T1000 (cell line): ENCODE measurements at places on chromosomes 6 and 20.
A peak's percentile ranks its signal among the peaks of the same experiment; 100 is the strongest.

- no peak for DNase-seq
Observed at GRCh38 chr6:99032396-99032795, 84.7 kb upstream of the FBXL4 start.

DNA sequence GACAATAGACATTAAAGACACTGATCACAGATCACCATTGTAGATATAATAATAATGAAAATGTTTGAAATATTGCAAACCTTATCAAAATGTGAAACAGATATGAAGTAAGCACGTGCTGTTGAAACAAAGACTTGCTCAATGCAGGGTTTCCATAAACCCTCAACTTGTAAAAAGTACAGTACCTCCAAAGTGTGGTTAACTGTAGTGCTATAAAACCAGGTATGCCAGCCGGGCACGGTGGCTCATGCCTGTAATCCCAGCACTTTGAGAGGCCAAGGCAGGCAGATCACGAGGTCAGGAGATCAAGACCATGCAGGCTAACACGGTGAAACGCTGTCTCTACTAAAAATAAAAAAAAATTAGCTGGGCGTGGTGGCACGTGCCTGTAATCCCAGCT, 96.6 kb downstream of the ZFAND3 start:
- DNase-seq = no peak

- no peak for DNase-seq
Observed at GRCh38 chr6:168956141-168956838, 297.4 kb downstream of the THBS2 start.

DNA sequence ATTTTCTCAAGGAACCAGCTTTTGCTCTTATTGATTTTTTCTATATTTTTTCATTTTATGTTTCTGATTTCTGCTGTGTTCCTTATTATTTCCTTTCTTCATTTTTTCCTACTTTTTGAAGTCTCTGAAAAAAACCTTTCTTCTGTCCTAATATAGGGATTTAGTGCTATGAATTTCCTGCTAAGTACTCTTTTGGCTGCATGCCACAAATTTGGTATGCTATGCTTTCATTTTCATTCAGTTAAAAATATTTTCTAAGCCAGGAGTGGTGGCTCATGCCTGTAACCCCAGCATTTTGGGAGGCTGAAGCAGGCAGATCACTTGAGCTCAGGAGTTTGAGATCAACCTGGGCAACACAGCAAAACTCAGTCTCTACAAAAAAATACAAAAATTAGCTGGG, 30.6 kb downstream of the SIRPD start:
- DNase-seq = no peak

DNA sequence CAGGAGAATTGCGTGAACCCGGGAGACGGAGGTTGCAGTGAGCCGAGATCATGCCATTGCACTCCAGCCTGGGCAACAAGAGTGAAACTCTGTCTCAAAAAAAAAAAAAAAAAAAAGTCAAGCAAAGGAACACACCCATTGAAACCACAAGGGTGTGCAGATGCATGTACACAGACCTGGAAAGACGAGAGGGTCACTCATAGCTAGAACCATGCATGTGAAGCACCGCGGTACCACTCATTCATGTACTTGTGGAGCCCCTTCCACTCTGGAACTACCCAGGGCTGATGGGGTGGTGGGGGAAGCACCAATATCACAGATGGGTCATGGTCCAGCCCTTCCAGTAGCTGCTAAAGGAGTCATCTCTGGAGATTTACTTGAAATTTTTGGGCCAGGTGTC, 7.4 kb upstream of the TJAP1 start:
- DNase-seq = no peak

GRCh38 chr6:100810015-100810414, 71.1 kb downstream of the ASCC3 start:
- no peak for DNase-seq

- DNase-seq = no peak
Observed at GRCh38 chr20:42082611-42083010, 464.4 kb upstream of the CHD6 start.

DNA sequence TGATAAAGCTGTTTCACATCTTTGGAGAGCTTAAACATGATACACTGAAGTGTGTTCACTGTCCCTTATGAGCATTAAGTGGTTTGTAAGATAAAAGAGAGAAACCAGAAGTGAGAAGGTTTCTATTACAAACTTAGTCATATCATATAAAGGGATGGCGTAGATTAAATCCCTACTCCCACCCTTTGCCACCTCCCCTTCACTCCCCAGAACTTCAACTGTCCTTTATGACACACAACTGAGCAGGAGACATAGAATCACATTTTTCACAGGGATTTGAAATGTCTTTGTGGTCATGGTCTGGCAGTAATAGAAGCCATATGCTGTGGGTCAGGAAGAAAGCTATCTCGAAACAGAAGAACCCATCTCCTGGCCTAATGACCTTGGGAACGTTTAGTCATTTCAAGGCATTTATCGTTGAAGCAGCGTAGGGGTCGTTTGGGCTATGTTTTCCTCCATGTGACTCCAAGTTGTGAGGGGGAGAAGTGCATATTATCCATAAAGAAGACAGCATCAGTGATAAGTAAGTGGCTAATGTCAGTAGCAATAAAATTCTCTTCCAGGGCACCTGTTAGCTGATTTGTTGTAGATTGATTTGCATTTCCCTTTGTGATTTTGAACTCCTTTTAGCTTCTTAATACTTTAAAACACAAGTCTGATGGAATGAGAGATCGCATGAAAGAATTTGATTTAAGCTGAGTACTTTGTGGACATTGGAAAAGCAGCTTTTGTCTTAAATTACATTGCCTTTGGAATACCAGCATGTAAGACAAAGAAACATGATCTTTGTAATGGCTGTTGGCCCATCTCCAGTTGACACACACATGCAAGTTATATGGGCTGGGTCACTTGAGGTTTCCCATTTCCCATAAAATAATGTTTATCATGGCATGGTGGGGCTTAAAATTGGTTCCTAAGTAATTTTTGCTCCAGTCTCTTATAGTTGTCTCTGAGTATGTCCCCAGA, 501.5 kb upstream of the FLRT3 start:
- no peak for DNase-seq

- no peak for DNase-seq
Observed at GRCh38 chr20:50408526-50409364, 101.4 kb upstream of the PTPN1 start.

- no peak for DNase-seq
Observed at GRCh38 chr20:49478266-49478665, 4.2 kb downstream of the KCNB1 start.

GRCh38 chr20:32216179-32217142, 8.8 kb downstream of the POFUT1 start:
- DNase-seq = no peak

GRCh38 chr6:112909781-112910180, 562.7 kb downstream of the RFPL4B start:
- DNase-seq = no peak

GRCh38 chr6:129748212-129748900, 38.4 kb upstream of the ARHGAP18 start:
- DNase-seq = no peak

DNA sequence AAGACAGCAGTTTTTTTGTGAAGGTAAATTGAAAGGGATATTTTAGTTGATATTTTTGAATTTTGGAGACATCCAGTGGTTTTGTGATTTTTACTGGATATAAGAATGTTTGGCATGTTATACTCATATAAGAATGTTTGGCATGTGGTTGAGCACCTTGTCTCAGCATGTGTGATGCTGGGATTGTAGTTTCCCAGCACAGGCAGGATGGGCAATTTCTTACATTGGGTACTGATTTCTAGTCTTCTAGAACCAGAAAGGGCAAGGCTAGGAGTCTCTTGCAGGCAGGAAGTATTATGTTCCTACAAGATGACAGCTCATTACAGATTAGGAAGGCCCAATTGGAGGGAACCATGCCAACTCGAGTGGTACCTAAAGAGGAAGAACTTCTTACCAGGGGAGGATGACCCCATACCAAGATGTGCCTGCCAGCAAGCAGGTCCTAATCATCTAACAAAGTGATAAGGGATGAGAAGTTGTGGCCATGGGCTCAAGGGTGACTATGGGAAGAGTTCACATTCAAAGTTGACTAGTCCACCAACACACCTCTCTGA, 377.8 kb downstream of the UTRN start:
- no peak for DNase-seq

GRCh38 chr20:32479697-32480171, 105.4 kb downstream of the NOL4L start:
- no peak for DNase-seq

GRCh38 chr6:44655412-44656342, 268.2 kb downstream of the CDC5L start:
- peak; percentile 57 for DNase-seq

DNA sequence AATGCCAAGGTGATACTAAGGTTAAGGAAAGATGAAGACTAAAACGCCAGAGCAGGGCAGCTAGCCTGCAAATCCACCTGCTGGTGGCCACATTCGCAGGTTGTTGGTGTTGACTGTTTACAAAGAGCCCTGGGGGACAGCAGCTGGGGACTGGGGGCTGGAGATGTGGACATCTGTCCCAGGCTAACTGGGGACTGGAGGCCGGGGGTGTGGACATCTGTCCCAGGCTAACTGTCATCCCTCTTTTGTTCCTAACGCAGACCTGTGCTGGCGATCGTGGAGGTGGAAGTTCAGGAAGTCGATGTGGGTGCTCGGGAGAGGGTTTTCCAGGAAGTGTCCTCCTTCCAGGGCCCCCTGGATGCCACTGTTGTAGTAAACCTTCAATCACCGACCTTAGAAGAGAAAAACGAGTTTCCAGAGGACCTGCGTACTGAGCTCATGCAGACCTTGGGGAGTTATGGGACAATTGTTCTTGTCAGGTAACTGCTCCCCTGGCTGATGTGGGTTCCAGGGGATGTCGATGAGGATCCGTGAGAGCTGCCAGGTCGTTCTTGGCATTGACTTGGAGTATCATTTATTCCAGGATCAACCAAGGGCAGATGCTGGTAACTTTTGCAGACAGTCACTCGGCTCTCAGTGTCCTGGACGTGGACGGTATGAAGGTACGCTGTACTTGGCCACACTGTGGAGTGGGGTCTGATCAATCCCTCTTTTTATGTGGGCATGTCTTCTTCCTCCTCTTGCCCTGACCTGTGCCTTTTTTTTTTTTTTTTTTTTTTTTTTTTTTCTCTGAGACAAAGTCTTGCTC, 87.0 kb downstream of the SERAC1 start:
- DNase-seq = no peak

DNA sequence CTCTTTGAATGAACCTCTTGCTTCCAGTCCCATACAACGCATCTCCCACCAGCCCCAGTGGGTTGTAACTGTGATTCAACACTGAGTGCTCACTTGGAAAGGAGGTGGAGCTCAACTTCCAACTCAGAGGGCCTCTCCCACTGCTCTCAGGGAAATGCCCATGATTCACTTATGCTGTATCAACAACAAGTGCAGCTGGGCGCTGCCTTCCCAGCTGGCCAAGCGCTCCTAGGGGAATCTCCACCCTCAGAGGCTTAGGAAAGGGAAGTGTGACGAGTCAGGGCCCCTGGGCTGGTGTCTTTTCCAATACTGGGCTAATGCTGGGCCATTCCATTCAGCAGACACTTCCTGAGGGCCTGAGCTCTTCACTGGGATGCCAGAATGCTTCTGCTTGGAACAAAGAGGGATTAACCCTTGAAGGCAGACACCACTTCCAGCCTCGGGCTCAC, 8.1 kb upstream of the OCSTAMP start:
- peak; percentile 80 for DNase-seq

GRCh38 chr6:35219683-35220326, 6.0 kb downstream of the SCUBE3 start:
- DNase-seq = no peak

GRCh38 chr6:89148016-89148750, 2.3 kb downstream of the PM20D2 start:
- DNase-seq = no peak
